ENCODE measurements at places on chromosomes 2 and 18. TPM values are rescaled to one million over a fixed set of nuclear protein-coding genes. Genes with fewer than 3 reads are reported as not detected.
A peak's percentile ranks its signal among the peaks of the same experiment; 100 is the strongest.

DNA sequence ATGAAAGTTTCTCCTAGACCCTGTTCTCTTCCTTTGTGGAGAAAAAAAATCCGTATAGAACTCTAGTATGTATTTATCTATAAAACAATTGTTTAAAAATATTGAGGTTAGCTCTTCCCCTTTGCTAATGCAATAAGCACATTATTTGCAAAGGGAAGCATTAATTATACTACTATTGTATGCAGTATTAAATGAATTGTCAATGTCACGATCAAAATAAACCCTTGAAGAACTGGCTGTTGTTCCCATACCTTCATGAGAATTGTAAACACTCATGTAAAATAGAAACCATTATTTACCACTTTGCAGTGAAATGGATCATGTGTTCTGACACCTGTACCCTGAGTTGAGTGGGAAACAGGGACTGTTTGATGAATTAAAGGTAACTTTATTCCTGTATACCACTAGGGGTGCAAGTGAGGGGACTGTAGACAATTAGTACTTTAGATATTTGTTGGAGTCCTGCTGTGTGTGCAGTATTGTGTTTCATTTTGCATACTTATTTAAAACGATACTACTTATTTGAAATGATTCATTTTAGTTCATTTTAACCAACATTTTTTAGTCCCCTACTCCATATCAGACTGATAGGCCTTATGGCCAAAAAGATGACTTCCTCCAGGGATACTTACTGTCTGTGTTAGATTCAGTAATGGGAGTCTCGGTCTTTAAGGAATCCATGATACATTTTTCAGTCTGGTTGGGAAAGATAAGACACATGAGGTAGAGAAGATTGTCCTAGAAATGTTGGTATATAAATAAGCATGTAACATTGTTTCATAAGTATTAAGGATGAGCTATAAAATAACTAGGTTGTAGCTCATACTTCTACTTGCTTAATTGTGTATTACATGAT is 7.9 kb downstream of the PKP4 start:
- DNase-seq: peak; percentile 28

DNA sequence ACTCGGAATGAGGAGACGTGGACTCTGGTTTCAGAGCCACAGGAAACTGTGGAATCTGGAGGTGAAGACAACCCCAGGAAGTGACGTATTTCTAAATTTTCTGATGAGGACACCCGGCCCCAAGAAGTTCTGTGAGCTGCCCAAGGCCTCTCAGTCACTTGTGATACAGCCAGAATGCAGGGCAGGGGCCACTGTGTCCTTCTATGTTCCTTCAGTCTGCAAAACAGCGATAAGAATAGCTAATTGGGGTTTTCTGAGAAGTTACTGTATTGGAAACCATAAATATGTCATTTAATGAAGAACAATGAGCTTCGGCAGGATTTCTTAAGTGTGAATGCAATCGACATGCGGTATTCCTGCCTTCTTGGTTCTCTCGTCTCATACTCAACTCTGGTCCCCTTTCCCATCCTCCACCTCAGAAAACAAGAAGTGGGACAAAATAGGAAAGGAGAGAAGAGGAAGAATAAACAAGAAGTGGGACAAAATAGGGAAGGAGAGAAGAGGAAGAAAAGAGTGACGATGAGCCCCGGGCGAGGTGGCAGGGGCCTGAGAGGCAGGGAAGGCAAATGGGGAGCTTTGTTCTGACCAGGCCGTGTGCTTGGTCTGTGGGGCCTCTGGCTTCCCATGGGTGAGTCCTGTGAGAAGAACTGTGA is 282.0 kb upstream of the REV1 start:
- DNase-seq: no peak

DNA sequence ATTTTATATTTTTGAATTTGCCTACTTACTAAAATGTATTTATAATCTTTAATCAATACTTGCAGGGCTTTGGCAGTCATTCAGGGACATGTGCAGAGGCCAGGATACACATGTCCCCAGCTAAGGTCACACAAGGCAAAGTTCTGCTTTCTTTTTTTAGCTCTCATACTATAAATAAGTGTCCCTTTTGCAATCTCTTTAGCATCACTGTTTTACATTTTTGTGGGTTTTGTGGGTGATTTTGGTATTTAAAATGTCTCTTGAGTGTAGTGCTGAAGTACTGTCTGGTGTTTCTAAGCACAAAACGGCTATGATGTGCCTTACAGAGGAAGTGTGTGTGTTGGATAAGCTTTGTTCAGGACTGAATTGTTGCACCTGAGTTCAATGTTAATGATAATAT is 309.0 kb upstream of the GULP1 start:
- no peak for DNase-seq

GRCh38 chr2:101400048-101400447 is 12.7 kb upstream of the CREG2 start:
- no peak for DNase-seq

The SLC4A5 gene
- 0.30 TPM for polyA plus RNA-seq

GRCh38 chr2:136215449-136215848 is 97.5 kb upstream of the CXCR4 start:
- no peak for DNase-seq

DNA sequence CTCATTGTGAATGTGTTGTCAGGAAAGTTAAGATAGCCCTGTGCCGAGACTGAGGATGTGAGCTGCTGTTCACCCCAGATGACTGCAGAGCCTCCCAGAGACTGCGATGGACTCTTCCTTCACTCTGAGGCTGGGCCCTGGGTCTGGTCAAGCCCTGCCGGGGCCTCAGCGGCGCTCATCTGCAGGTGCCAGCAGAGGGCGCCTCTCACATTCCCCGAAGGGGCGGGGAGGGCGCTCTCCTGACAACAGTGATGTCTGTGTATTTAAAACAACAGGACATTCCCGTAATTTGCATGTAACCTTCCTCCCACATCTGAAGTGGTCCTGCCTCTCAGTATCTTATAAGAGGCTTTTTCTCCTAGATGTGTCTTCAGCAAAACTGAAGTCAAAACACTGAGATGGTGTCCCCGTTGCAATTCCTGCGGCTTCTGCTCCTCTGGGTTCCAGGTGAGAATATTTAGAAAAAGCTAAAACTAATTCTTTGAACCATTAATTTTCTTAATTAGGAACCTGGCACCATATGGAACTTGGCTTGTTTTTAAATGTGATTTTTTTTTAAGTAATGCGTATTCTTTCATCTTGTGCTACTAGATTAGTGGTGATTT is 1377.9 kb downstream of the RPIA start:
- no peak for DNase-seq

DNA sequence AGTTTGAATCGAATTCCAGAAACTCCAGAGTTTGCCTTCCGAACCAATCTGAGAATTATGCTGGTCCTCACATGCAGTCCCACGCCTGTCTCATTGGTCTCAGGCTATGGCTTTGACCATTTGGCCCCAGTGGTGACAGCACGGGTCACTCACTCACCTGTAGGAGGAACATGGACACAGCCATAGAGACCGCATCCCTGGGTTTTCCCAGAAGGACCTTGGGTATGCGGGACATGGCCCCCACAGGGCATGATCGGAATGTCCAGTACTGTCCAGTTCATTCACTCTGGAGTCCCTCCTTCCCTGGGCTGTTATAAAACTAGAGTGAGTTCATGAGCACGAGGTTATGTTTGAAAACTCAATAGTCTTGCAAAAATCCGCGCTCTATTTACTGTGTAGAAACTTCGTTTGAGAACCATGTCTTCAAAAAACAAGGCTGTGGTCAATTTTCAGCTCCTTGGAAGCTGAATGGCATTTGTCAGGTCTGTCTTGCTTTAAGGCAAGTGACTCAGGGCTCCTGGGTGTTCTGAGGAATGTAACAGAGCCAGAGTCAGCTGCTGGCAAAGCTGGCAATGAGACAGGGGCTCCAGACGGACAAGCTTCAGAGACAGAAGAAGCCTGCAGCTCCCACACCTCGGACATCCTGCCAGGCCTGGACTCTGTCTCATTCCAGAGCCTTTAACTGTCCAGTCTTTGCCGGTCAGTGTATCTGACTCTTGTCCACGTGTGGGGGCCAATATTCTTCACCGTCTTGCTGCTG is 86.7 kb upstream of the TMEM18 start:
- no peak for DNase-seq

DNA sequence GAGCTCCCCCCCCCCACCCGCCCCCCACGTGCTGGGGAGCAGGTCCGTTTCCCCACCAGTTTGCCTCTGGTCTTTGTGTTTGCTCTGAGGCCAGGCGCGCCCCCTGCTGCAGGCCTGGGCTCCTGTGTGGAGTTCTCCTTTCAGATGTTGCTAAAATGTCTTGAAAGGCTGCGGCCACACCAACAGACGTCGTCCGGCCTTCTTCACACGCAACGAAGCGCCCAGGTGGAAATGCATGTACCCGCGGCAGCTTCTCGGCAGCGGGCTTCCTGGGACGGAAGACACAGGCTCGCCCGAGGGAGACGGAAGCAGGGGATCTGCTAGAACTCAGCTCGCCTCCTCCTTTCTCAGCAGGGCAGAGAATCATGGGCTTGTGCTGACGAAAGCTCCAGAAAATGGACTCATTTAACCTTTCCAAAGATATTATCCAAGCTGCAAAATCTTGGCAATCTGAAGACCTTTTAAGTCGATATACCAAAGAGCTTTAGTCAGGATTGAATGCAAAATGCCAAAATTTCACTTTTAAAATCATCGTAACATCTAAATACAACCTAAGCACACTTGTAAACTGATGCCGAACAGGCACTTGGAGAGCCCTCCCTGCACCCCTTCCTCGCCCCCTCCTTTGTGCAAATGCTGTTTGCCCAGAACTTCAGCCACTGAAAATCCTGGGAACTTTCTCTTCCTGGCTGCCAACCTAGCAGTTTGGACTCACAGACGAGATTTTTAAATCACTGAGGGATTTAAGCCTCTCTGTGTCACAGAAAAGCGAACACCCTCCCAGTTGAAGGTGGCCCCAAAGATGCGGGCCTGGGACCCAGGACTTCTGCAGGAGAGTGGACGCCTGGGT is 125.5 kb upstream of the ZNF516 start:
- DNase-seq: peak; percentile 51

- DNase-seq: peak; percentile 31
Observed at GRCh38 chr2:190023860-190024259, 38.7 kb downstream of the MSTN start.

- no peak for DNase-seq
Observed at GRCh38 chr18:9653390-9653789, 39.0 kb upstream of the PPP4R1 start.

DNA sequence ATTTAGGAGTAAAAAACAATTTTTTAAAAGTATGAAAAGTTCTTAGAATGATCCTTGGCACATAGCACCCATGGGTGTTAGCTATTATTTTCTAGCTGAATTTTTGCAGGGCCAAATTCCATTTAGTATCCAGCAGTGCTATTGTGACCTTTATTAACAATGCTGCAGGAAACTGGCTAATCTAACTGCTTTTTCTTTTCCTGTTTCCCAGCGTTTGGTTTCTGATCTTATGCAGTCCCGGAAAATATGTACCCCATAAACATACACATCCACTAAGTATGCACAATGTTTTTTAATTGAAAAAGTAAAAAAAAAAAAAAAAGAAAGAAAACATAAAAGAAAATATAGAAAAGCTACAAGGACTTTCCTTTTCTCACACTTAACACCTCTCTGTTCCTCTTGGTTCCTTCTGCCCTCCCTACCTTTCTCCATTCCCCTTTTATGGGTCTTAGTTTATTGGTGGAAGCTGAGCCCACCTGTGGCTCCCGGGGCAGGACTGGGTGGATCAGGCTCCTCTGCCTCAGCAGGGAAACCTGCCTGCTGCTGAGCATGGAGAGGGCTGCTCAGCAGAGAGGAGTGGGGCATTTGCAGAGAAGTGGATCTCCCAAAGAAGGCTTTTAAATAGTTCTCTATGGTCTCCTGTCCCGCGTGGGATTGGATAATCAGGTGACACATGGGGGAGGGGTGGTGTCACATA is 9.3 kb upstream of the SLC16A14 start:
- DNase-seq: no peak

DNA sequence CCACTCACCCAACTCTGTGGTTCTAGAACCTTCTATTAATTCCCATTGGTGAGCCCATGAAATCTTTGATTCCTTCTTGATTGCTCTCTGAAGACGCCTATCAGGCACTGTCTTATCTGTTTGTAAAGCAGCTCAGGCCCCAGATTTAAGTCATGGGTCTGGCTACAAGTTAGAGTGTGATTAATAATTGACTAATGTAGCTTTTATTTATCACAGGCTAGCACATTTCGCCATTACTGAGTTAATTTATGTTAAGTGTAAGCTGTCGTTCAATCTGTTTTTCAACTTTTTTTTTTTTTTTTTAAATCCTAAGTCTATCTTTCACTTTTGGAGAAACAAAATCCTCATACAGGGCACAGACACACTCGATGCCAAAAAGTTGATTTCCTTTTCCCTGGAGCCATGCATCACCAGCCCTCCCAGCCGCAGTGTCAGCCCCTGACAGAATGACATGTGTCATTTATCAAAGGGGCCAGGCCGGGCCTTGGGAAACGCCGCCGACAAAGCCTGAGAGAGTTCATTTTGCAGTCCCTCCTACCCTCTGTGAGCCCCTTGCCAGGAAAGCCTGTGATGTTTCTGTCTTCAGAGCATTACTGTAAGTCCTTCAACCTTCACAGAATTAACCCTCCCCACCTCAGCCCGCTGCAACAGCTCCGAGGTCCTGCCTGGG is 15.8 kb downstream of the TSHZ1 start:
- no peak for DNase-seq

The ALPP gene
- polyA plus RNA-seq: not detected

The WDR12 gene
- 12.2 TPM for polyA plus RNA-seq

GRCh38 chr2:237864940-237865622 is 5.7 kb downstream of the RAMP1 start:
- no peak for DNase-seq

DNA sequence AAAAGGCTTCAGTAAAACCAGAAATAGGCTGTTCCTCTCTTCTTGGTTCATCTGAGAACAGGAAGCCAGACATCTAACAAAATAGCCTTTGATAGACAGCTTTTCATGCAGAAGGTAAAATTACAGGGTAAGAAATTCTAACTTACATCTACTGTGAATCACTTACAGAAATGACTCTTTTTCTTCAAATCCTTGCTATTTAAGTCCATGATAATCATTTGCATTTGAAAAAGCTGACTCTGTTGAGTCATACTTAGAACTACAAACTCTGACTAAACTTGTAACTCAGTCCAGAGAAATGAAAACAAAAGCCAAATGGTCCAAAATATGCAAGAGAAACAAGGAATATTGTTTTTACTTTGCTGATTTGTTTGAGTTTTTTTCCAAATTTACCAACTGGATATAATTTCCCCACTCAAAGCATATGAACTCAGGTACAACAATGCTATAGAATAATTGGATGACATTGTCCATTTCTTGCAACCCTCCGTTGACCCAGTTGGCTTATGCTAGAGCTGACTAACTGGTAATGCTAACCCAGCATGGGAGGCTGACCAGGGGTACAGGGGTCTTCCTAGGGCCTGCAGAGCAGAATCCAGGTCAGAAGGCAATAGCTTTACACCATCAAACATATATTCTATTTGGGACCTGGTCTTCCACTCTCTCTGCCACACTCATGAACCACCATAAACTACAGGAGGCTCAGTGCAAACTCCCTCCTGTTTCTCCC is 18.8 kb upstream of the MREG start:
- no peak for DNase-seq

DNA sequence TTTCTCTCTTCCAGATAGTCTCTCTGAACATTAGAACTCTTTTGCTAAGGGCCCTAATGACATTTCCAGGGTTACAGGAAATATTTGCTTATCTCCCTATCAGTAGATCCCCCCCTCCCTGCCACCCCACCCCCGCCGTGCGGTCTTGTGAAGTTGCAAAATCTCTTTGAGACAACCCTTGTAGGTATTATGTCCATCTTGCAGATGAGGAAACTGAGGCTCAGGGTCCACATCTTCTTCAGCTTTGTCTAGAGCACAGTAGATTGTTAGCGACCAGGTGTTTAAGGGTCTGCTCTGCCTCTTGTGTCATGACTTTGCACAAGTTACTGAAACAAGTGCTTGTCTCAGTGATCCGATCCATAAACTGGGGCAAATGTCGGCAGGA is 65.8 kb upstream of the GATA6 start:
- DNase-seq: no peak

- no peak for DNase-seq
Observed at GRCh38 chr18:40413160-40413559, 1541.9 kb upstream of the PIK3C3 start.

Data from CD4-positive, CD25-positive, alpha-beta regulatory T cell (primary cell).